Mucosa of descending colon (tissue), 3 donors: ENCODE measurements at places on chromosomes 12 and 14. TPM values are rescaled to one million over a fixed set of nuclear protein-coding genes. Genes with fewer than 3 reads are reported as not detected.
A peak's percentile ranks its signal among the peaks of the same experiment; 100 is the strongest.

The NTS gene
- total RNA-seq = not detected

The ZNF641 gene
- total RNA-seq = 13.5 TPM

The CKB gene
- 1,316 TPM for total RNA-seq

DNA sequence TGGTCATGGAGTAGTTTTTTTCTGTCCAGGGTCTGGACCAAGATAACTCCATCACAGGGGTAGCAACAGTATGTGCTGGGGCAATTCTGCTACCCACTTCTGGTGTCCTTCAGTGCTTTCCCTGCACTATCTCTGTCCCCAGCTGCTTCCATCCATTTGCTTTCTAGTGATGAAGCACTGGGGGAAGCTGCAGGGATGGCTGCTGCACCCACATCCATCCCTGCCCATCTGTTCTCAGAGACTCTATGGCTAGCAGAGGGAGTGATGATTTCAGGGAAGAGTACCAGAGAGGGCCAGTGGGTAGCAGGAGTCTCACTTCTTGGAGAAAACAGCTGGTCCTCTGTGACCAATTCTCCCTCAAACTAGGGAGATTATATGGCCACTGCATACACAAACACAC is 44.1 kb downstream of the ETV6 start:
- no peak for DNase-seq

- DNase-seq = peak; percentile 33
These were observed 70.5 kb downstream of the TMX1 start for GRCh38 chr14:51310505-51310944.

DNA sequence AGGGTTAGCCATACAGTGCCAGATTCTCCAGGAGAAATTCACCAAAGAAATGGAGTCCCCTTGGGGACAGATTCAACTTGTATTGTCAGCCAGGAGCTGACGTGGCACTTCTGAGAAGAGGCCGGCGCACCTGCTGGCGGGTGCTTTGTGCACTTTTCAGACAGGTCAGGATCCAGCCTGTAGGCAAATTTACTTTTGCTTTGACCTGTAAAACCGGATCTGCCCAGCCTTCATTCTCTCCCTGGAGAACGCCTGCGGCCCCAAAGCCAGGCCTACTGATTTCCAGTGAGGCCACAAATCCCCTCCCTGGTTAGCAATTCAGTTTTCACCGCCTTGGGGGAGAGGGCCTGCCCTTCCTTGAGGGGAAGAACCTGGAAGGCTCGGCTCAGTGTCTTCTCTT is 17.4 kb downstream of the P2RX4 start:
- peak; percentile 85 for DNase-seq

- DNase-seq = no peak
These were observed 119.2 kb upstream of the DAAM1 start for GRCh38 chr14:59069163-59069854.

- no peak for DNase-seq
These were observed 39.0 kb upstream of the HDAC7 start for GRCh38 chr12:47858511-47859266.

DNA sequence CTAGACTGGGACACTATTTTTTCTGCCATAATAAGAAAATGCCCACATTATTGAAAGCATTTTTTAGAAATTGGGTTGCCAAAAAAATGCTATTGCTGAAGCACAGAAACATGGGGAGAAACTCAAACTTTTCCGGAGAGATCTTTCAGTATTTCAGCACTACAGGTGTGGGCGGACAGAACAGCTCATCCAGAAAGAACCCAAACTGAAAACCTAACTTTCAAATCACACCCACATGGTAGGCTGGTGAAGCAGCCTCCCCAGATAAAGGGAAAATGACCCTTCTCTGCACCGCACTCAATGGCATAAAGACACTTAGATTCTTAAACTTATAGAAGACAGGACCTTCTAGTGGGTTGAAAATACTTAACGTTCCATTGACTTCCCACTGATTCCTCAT is 62.3 kb upstream of the TMPO start:
- DNase-seq = no peak

GRCh38 chr12:109518820-109519665 is 41.6 kb downstream of the UBE3B start:
- DNase-seq = peak; percentile 53

DNA sequence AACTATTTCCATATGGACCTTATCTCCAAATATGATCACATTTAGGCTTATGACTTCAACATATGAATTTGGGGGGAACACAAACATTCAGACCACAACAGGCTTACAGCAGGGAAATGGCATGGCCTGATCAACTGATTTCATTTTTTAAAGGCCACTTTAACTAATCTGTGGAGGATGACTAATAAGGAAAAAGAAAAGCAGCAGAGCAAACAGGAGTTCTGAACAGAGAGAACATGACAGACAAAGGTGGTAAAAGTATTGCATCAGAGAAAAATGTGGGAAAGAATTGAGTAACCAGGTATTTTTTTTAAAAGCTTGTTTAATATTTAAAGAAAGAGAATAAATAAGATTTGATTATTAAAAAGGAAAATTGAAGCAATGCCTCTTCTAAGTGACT is 366.1 kb upstream of the TMPO start:
- no peak for DNase-seq
